ENCODE measurements at places on chromosomes 12 and 14.
A peak's percentile ranks its signal among the peaks of the same experiment; 100 is the strongest.

- DNase-seq: no peak
These were observed 8.3 kb downstream of the GLS2 start for GRCh38 chr12:56479625-56480024.

- no peak for DNase-seq
These were observed 1.1 kb upstream of the GNB3 start for GRCh38 chr12:6839482-6840201.

GRCh38 chr14:88225721-88226120 is 97.3 kb downstream of the KCNK10 start:
- no peak for DNase-seq

DNA sequence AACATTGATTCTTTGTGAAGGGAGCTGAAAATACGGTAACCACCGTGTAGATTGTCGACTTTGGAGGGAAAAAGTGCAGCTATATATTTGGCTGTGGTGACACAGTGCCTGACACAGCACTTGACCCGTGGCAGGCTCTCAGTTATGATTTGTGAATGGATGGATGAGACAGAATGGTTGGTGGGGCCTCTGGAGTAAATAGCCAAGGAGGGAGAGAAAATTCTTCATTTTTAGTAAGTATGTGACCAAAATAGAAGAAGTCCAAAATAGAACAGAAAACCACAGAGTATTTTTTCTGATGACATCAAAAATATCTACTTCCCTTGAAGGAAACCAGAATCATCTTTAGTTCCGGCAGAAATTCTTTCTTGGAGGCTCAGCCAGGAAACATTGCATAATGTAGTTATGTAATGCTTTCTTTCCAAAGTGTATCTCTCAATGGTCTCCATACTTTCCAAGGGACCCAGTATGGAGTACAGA is 82.0 kb upstream of the WSCD2 start:
- no peak for DNase-seq

- DNase-seq: peak; percentile 14
These were observed 76.5 kb downstream of the TGFB3 start for GRCh38 chr14:75905147-75905904.

DNA sequence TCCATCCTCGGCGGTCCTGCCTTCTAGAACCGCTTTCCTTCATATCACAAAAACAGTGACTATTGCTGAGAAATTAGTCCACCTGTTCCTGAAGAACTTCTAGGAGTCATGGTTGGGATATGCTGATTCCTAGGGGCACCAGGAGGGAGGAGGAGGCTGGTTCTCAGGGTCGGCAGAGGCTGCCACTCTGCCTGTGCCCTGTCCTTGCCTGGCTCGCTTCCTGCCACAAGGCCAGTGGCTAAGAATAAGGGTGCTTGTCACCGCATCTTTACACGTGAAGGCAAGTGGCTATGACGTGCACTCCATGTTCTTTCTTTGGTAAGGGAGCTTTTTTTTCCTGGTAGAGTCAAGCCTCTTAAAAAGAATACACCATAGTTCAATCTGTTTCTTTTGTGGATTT is 18.7 kb upstream of the DGLUCY start:
- DNase-seq: no peak

DNA sequence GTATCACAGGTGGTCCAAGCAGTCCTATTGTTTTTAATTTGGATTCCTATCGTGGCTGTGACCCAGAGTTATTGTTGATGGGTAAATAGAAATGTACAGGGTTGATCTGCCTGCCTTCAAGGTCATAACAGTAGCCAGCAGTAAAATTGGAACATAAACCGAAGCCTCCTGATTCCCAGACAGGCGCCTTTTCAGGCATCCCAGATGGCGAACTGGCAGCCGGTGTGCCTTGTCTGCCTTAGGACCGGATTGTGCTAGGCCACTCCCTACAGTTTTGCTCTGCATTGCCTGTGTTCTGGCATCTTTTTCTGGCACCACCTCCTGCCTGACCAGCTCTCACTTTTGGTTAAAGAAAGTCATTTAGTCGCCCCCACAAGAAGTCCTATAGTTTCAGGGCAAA is 22.2 kb downstream of the TMEM117 start:
- no peak for DNase-seq

DNA sequence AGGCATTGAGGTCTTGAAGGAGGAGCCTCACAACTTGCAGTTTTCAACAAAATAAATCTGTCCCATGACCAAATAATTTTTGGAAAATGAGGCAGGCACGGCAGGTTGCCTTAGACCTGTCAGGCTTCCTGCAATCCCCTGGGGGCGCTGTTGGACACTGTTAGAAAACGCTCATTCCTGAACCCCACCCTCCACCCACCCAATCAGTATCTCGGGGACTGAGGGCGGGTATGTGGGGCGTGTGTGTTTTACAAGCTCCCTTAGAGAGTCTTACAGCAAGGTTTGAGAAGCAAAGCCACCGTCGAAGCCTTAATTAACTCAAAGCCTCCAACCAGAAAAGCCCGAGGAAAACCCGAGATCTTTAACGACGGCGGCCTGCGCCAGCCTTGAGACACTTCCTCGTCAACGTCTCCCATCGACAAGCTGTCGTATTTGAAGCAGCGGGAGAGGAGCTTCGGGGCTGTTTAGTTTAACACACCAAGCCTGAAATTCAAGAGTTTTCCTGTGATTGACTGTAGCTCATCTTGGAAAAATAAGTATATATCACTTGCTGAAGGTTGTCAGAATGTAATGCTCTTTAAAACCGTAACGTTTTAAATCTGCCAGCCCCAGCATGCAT is 123.0 kb downstream of the GLT1D1 start:
- peak; percentile 14 for DNase-seq

GRCh38 chr12:17416748-17417147 is 673.2 kb downstream of the RERGL start:
- no peak for DNase-seq

- no peak for DNase-seq
These were observed 876.0 kb downstream of the RPS29 start for GRCh38 chr14:48710133-48710532.
